Stimulated activated CD8-positive, alpha-beta memory T cell treated with anti-CD3 and anti-CD28 coated beads, Interleukin-7, amount 100 ng/mL, for 24 hours (primary cell): ENCODE measurements at places on chromosomes 3 and 15.

GRCh38 chr3:142604940-142605339, 8.7 kb downstream of the PLS1 start:
- no peak for DNase-seq

- no peak for DNase-seq
Measured at GRCh38 chr3:128155616-128156360, 2.5 kb downstream of the EEFSEC start.

GRCh38 chr15:100026041-100026440, 292.8 kb upstream of the LYSMD4 start:
- DNase-seq: no peak

- no peak for DNase-seq
Measured at GRCh38 chr3:151330899-151331298, 1.6 kb upstream of the P2RY13 start.

DNA sequence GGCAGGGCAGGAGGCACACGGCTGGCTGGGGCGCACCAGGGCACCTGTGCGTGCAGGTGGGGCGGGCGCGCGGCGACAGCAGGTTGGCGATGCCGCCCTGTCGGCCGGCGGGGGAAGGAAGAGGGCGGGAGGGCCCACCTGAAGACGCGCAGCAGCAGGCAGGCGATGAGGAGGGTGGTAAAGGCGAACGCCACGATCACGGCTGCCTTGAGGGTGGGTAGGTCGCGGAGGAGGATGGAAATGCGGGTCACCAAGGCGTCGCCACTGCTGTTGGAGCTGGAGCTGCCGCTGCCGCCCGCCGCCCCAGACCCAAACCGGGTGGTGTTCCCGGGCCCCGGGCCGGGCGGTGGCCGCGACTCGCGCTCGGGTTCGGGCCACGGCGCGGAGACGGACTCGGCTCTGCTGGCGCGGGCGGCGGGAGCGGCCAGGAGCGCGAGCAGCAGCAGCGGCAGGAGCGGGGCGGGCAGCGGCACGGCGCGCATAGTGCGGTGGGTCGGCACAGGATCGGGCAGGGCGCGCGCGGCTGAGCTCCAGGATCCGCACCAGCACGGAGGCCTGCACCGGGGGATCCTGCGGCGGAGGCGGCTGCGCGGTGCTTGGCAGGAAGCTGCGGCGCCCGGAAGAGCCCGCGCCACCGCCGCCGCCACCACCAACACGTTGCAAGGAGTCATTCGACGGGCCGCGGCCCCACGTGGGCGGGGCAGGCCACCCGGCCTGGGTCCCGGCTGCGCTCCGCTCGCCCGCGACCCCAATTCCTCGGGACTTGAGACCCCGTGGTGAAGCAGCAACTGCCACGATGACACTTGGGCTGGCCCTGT, at the start of gene FAM174B:
Gene FAM174B, minus strand, starts transcription at position 598 of the 818 bp plus-strand sequence.
- DNase-seq: peak; percentile 4

- no peak for DNase-seq
Measured at GRCh38 chr3:128374746-128375445, 91.8 kb downstream of the DNAJB8 start.
